NCI-H460 (cell line): ENCODE measurements at places on chromosomes 16 and 17. TPM values are rescaled to one million over a fixed set of nuclear protein-coding genes. Genes with fewer than 3 reads are reported as not detected.

Gene SEPTIN12
- not detected in 2 replicates for total RNA-seq

Gene ASGR2
- not detected in 2 replicates for total RNA-seq

Gene CLDN7
- total RNA-seq: 12.6 and 13.2 TPM in 2 replicates

DNA sequence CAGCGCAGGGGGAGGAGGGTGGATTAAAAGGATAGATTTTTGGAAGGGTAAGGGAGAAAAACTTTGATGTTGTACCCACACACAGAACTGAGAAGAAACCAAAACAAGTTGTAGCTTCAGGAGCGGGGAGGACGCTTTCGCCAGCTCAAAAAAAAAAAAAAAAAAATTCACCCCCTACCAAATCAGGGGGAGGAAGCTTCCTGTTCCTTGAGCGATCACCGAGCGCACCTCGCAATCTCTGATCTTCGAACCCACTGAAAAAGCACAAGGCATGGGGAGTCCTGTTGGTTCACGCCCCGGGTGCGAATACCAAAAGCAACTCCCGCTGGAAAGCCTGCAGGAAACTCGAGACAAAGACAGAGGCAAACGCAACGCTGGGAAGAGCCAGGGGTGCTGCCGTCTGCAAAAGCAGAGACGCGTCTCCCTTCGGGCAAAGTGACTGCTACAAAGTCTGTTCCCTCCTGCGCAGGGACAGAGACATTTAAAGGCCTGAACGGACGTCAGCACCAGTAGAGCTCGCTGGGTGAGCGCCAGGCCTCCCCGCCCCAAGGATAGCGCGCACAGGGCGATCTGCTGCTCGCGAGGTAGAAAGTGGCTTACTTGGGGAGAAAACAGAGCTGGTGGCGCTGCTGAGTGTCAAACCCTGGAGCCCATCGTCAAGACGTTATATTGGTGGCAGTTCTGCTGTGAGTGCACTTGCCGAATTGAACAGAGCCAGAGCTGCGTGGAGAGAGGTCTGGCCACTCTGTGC lies 190.4 kb downstream of the USP22 start:
- DNase-seq: peak; percentile 34

Gene ELAC2
- 75.9 and 78.3 TPM in 2 replicates for total RNA-seq

- DNase-seq: peak; percentile 45
These were observed 9.4 kb upstream of the MAP2K6 start for GRCh38 chr17:69405096-69405495.

Gene OTOP2
- total RNA-seq: not detected in 2 replicates

DNA sequence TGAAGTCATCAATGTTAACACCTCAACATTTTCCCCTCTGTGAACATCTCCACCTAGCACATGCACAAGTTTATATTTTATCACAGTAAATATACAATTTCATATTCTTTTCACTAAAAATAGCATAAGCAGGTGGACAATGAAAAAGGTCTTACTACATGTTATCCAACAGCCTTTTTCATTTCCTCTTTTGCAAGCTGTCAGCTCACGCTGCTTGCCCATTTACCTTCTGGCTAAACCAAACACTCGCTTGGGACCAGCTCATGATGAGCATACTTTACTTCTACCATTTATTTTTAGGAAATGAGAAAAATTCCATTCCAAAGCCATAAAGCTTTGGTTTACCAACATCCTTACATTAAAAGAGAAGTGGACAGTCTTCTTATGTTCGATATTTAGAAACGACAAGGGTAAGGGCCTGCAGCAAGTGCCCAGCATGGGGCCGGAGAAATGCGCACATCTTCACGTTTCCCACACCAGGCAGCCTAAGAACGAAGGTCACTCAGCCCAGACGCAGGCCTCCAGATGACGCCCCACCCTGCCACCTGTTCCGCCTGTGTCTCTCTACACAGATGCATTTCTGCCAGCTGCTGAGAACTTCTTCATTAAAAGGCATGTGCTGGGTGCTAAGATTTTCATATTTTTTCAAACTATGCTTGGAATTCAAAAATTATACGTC lies 13.9 kb downstream of the SNN start:
- no peak for DNase-seq

DNA sequence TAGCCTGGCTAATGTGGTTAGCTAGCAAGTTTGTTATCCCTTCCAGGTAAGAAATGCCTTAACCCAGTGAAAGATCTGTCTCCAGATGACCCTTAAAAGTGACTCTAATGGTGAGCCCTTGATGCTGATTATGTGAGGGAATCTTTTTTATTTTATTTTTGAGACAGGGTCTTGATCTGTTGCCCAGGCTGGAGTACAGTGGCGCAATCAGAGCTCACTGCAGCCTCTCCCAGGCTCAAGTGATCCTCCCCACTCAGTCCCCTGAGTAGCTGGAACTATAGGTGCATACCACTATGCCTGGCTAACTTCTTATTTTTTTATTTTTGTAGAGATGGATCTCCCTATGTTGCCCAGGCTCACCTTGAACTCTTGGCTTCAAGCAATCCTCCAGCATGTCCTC lies 10.8 kb upstream of the HP start:
- DNase-seq: no peak

Gene FBXL16
- total RNA-seq: 1.7 and 2.0 TPM in 2 replicates

Gene ACSM3
- total RNA-seq: 1.6 and 2.1 TPM in 2 replicates

DNA sequence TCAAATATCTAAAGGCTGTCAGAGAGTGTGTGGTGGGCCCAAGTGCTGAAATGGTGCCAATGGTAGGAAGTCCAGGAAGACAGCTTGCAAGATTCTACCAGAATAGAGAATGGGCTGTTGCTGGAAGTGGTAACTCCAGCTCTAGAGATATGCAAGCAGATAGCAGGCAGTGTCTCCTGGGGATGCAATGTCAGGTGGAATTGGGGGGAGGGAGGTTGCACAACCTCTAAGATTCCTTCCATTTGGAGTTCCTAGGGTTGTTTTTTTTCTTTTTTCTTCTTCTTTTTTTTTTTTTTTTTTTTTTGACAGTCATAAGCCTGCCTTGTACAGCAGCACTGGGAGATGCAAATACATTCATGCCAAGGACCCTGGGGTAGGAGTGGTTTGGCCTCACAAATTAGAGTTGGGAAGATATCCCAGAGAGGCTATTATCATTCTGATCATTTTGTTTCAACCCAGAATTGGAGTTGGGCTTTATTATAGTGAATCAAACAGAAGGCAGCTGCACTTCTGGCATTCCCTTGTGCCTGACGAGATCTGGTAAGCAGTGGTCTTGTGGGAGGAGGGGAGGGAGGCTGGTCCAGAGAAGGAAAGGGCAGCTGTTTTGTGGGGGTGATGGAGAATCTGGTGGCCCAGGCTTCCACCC lies 51.1 kb downstream of the SLC6A2 start:
- DNase-seq: no peak

Gene HSD17B2
- not detected in 2 replicates for total RNA-seq

- DNase-seq: peak; percentile 45
These were observed 458.6 kb upstream of the GOT2 start for GRCh38 chr16:59192551-59193199.

DNA sequence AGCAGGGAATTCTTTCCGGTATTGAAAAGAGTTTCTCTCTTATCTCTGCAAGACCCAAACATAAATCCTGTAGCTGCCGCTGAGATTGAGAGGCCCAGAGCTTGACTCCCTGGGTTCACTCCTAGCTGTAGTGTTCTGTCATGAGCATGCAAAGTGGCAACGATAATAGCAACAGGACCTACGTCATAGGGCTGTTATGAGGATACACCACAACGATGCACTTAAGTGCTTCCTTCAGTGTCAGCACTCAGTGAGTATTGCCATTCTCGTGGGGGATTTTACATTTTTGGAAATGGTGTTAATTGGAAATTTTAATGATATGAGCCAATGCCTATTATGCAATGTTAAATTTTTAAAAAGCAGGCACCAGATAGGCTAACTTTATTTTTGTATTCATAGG lies 199.8 kb downstream of the CYLD start:
- no peak for DNase-seq

Gene PRKAR1A
- 397 and 413 TPM in 2 replicates for total RNA-seq

Gene PPY
- total RNA-seq: not detected in 2 replicates

Gene CIITA
- total RNA-seq: not detected in 2 replicates

GRCh38 chr17:42233156-42233555 lies 38.9 kb upstream of the GHDC start:
- DNase-seq: no peak

Gene ZNF652
- 22.8 and 24.5 TPM in 2 replicates for total RNA-seq

Gene ZPBP2
- total RNA-seq: not detected in 2 replicates

GRCh38 chr17:50426814-50427787 lies 1.1 kb downstream of the ACSF2 start:
- peak; percentile 25 for DNase-seq

DNA sequence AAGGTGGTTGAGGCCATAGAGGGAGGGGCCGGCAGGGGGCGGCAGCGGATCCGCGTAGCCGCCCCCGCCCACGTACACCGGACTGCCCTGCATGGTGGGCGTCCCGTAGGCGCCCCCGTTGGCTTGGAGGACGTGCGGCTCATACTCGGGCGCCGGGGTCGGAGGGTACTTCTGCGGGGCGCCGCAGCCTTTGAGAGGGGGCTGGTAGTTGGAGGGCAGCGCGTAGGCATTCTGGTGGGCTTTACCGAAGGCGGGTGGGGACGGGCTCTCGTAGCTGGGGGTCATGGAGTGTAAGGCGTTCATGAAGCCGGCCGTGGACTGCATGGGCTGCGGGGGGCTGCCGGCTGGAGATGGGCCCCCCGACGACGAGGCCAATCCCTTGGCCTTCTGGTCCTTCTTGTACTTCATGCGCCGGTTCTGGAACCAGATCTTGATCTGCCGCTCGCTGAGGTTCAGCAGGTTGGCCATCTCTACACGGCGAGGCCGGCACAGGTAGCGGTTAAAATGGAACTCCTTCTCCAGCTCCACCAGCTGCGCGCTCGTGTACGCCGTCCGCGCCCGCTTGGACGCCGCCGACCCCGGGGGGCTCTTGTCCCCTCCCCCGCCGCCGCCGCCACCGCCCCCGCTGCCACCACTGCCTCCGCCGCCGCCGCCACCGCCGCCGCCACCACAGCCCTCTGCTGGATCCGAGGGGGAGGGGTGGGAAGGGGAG lies 5.7 kb upstream of the HOXB2 start:
- no peak for DNase-seq

- no peak for DNase-seq
These were observed 6.7 kb upstream of the GAST start for GRCh38 chr17:41705271-41705991.

Gene CARD14
- total RNA-seq: 0.46 and 0.62 TPM in 2 replicates

Gene CHMP6
- 7.3 and 7.6 TPM in 2 replicates for total RNA-seq

Gene GALR2
- not detected in 2 replicates for total RNA-seq

DNA sequence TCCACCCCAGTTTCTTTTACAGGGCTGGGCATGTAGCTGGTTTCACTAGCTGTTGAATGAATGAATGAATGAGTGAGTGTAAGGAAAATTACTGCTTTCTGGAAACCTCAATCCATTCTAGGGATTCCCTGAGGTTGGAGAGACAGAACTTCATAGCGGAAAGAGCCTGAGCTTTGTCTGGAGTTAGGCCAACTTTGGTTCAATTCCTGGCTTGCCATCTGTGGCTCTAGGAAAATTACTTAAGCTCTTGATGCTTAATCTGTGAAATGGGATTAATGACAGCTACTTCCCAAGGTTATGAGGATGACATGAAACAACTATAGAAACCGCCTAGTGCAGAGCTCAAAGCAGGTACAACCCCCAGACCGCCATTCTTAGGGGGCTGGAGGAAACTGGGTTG lies 76.3 kb upstream of the AXIN2 start:
- no peak for DNase-seq

- DNase-seq: no peak
These were observed 15.8 kb upstream of the NDUFAB1 start for GRCh38 chr16:23611936-23612335.

DNA sequence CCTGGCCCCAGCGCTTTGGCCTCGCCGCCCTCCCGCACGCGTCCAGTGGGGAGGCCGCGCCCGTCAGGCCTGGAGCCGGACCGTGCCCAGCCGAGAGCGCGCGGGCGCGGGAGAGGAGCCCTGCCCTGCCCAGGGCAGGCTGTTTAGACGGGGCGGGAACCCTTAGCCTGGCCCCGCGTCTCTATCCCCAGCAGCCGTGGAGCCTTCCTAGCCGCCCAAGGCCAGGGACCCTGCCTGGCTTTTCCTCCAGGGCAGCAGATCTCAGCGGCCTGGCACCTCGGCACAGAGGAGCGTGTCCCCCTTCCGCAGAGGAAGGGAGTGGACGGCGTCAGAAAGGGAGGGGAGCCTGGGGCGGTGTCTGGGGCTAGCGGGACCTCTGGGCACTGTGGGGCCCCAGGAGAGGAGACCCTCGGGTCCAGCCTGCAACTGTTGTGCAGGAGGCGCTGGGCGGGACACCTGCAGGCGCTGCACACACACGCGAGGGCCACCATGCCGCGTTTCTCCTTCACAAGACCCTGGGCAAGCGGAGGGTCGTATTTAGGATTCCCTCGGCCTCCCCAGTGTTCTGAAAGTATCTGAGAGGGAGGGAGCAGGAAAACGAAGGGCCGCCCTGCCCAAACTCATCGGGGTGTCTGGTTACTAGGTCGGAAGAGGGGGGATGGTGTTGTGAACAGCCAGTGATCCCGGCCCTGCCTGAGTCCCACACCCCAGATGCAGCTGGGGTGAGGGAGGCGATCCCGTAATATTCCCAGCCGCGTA lies 2.3 kb upstream of the NPTX1 start:
- DNase-seq: no peak

GRCh38 chr17:55642741-55643140 lies 79.9 kb downstream of the TMEM100 start:
- no peak for DNase-seq

- no peak for DNase-seq
These were observed 327.6 kb downstream of the GRIN2A start for GRCh38 chr16:9854675-9855074.

Gene CCL3
- total RNA-seq: not detected in 2 replicates

DNA sequence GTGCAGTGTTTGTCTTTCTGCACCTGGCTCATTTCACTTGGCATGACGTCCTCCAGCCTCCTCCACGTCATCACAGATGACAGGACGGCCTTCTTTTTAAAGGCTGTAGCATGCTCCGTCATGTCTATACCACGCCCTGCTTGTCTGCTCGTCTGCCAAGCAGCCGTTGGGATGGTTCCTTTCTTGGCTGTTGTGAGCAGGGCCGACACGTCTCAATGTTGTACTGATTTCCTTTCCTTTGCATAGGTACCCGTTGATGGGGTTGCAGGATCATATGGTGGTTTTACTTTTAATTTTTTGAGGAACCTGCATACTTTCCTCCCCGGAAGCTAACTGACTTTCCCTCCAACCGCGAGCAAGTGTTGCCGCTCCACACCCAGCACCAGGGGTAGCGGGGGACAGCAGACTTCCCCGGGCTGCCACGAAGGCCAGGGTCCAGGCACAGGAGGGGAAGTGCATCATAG lies 212.2 kb upstream of the ZNF469 start:
- no peak for DNase-seq

Gene MILR1
- 2.4 and 2.7 TPM in 2 replicates for total RNA-seq

DNA sequence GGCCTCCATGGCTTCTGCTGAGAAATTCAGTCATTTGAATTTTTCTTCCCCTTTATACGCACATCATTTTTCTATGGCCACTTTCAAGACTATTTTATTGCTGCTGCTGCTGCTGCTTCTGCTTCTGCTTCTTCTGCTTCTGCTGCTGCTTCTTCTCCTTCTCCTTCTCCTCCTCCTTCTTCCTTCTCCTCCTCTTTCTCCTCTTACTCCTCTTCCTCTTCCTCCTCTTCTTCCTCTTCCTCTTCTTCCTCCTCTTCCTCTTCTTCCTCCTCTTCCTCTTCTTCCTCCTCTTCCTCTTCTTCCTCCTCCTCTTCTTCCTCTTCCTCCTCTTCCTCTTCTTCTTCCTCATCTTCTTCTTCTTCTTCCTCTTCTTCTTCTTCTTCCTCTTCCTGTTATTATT lies 22.4 kb downstream of the CPD start:
- no peak for DNase-seq

Gene HSPB9
- total RNA-seq: 0.07 TPM in 1 of 2 replicates, not detected in the other

GRCh38 chr17:8887301-8887700 lies 19.8 kb upstream of the PIK3R6 start:
- DNase-seq: no peak

GRCh38 chr17:32794533-32795246 lies 82.2 kb downstream of the MYO1D start:
- DNase-seq: no peak

- no peak for DNase-seq
These were observed 1.0 kb downstream of the MYLK3 start for GRCh38 chr16:46746821-46747776.
